ENCODE measurements at places on chromosomes 5 and 9. TPM values are rescaled to one million over a fixed set of nuclear protein-coding genes. Genes with fewer than 3 reads are reported as not detected.
A peak's percentile ranks its signal among the peaks of the same experiment; 100 is the strongest.

The ST8SIA4 gene
- total RNA-seq: 4.1 TPM

The TMEM232 gene
- 2.5 TPM for total RNA-seq

The TMEM252 gene
- not detected for total RNA-seq

The PRSS3 gene
- total RNA-seq: not detected

GRCh38 chr5:147639321-147639720 is 129.5 kb upstream of the DPYSL3 start:
- DNase-seq: no peak

DNA sequence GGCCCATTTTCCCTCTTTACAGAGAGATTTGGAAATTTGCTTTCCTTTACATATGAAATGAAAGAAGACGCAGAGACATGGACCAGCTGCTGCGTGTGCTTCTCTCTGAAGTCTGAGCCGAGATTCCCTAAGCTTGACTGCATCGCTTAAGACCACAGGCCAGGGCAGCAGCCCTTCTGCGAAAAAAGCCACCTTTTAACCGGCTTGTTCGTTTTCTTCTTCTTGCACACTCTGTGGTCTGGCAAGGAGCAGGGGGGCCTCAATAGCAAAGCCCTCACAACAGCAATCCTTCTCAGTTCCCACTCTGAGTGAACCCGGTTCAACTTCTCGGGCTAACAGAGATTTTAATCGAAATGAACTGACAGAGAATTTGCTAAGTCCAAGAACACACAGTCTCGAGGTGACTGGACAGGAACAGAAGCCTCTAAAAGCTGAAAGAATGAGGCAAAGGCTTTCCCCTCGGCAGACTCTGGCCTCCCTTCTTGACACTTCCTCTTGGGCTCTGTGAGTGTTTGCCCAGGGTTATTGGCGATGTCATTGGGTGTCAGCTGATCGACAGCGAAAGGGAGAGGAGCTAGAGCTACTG is 512.9 kb upstream of the KLF4 start:
- DNase-seq: no peak

- peak; percentile 51 for DNase-seq
Measured at GRCh38 chr9:35771075-35771433, 17.0 kb upstream of the MSMP start.

GRCh38 chr5:167585184-167585583 is 706.3 kb upstream of the WWC1 start:
- no peak for DNase-seq

GRCh38 chr5:118506217-118506852 is 482.0 kb downstream of the DTWD2 start:
- DNase-seq: no peak

DNA sequence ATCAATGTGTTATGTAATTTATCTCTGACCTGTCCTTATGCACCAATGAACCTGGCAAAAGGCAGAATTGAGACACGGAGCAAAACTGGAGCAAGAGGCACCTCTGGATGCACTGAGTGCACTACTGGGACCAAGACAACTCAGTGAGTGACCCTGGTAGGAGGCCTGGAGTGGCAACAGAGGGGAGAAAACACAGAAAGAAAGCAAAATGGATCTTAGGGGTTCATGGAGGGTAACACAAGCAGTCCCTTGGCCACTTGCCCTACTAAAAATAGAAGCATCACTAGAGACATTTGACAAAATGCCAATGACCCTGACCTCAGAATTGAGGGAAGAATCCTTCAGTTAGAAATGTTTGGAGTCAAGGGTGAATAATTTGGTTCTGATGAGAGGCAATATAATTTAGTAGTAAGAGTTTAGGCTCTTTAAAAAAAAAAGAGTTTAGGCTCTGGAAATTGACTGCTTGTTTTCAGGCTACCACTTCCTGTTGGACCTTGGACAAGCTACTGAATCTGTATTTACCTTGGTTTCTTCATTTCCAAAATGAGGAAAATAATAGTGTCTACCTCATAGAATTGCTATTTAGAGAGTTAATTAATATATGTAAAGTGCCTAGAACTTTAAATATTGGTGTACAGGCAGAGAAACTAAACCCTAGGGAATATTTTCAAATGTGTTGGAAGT is 234.9 kb upstream of the TARS1 start:
- DNase-seq: no peak

- DNase-seq: peak; percentile 16
Measured at GRCh38 chr9:127498298-127498697, 47.0 kb downstream of the LRSAM1 start.

- DNase-seq: no peak
Measured at GRCh38 chr5:53360811-53361210, 119.6 kb upstream of the FST start.

GRCh38 chr9:1929722-1930244 is 85.4 kb upstream of the SMARCA2 start:
- DNase-seq: no peak

GRCh38 chr9:133634081-133634691 is 2.0 kb upstream of the DBH start:
- DNase-seq: no peak

DNA sequence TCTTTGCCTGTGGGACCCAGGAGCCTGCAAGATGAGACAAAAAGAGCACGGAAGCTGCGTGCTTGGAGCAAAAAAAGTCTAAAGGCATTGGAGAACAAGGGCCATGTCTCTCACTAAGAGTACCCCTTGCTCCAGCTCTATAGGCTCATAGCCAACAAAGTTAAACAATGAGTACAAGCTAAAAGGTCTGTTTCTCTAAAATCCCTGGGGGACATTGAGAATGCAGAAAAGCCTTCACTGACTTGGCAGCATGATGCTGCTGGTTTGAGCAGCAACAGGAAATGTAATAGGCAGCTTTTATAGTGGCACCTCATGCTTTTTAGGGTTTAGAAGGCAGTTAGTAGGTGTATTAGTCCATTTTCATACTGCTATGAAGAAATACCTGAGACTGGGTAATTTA is 287.5 kb downstream of the SMARCA2 start:
- DNase-seq: no peak

- DNase-seq: no peak
Measured at GRCh38 chr9:91425271-91425670, 1.6 kb upstream of the NFIL3 start.
